Cardiac atrium fibroblast (primary cell): ENCODE measurements at places on chromosomes 1 and 21. TPM values are rescaled to one million over a fixed set of nuclear protein-coding genes. Genes with fewer than 3 reads are reported as not detected.

The AMY2A gene
- total RNA-seq: not detected in 2 replicates

The RAB3B gene
- total RNA-seq: 2.0 and 2.4 TPM in 2 replicates

The GJB4 gene
- not detected in 2 replicates for total RNA-seq

The GNAT2 gene
- total RNA-seq: 9.0 TPM in 1 of 2 replicates, not detected in the other

The PROX1 gene
- 0.16 TPM in 1 of 2 replicates, not detected in the other for total RNA-seq

The TTC3 gene
- total RNA-seq: 129 and 149 TPM in 2 replicates

The GBP4 gene
- total RNA-seq: 0.54 and 0.81 TPM in 2 replicates

The ZNF362 gene
- 9.6 and 25.9 TPM in 2 replicates for total RNA-seq

The TRNP1 gene
- 52.8 and 116 TPM in 2 replicates for total RNA-seq

The GUCA2A gene
- not detected in 2 replicates for total RNA-seq

The DMRTB1 gene
- not detected in 2 replicates for total RNA-seq

The OR10J1 gene
- not detected in 2 replicates for total RNA-seq

The TNFRSF9 gene
- total RNA-seq: 0.81 TPM in 1 of 2 replicates, not detected in the other

The NBPF20 gene
- 0.97 and 2.0 TPM in 2 replicates for total RNA-seq

The LCK gene
- 0.49 TPM in 1 of 2 replicates, not detected in the other for total RNA-seq

The OPRD1 gene
- total RNA-seq: not detected in 2 replicates

The KIF26B gene
- total RNA-seq: 0.36 and 0.65 TPM in 2 replicates

The C1orf226 gene
- total RNA-seq: 0.49 and 1.1 TPM in 2 replicates

The BTBD19 gene
- 2.7 and 6.2 TPM in 2 replicates for total RNA-seq

The KCNK2 gene
- under 0.01 and 1.6 TPM in 2 replicates for total RNA-seq

The CYP2J2 gene
- total RNA-seq: not detected in 2 replicates

The NCF2 gene
- total RNA-seq: not detected in 2 replicates

The COA6 gene
- 7.9 and 9.4 TPM in 2 replicates for total RNA-seq

The DDAH1 gene
- total RNA-seq: 82.6 and 83.8 TPM in 2 replicates

The GJB3 gene
- not detected in 2 replicates for total RNA-seq

The RPE65 gene
- under 0.01 TPM in 1 of 2 replicates, not detected in the other for total RNA-seq

The NES gene
- total RNA-seq: 27.6 and 30.3 TPM in 2 replicates

The SLFNL1 gene
- total RNA-seq: 0.16 and 0.90 TPM in 2 replicates

The TSPEAR gene
- total RNA-seq: not detected in 2 replicates

The TNFRSF18 gene
- not detected in 2 replicates for total RNA-seq

The CHRM3 gene
- under 0.01 TPM in 1 of 2 replicates, not detected in the other for total RNA-seq

The GPA33 gene
- total RNA-seq: not detected in 2 replicates

The TMEM269 gene
- not detected in 2 replicates for total RNA-seq

The AMY1A gene
- not detected in 2 replicates for total RNA-seq

The C2CD4D gene
- not detected in 2 replicates for total RNA-seq

The CNKSR1 gene
- total RNA-seq: not detected in 2 replicates

The MYOG gene
- not detected in 2 replicates for total RNA-seq

The KCNJ9 gene
- not detected in 2 replicates for total RNA-seq

The PHTF1 gene
- total RNA-seq: 14.1 and 28.5 TPM in 2 replicates

The FNBP1L gene
- total RNA-seq: 18.8 and 19.3 TPM in 2 replicates

The KMO gene
- total RNA-seq: not detected in 2 replicates

The CLCA2 gene
- total RNA-seq: under 0.01 and 0.16 TPM in 2 replicates

The IRF6 gene
- total RNA-seq: 0.32 TPM in 1 of 2 replicates, not detected in the other
